ENCODE measurements at places on chromosomes 3 and 15.

- DNase-seq: no peak
Measured at GRCh38 chr3:127027811-127028548, 45.1 kb downstream of the PLXNA1 start.

DNA sequence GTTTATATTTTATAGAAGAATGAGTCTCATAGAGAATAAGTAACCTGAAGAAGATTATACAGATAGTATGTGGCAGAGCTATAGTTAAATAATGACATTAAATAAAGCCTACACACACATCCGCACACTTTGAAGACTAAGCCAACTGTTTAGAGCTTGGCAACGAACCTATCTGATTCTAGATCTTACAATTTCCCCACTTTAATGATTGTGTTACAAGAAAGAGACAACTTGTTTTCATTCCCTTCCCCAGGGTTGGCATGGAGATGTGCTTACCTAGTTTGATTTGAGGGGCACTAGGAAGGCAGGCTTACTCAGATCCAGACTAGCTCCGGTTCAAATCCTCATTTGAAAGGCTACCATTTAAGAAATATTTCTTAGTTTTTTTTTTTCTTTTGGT is 61.9 kb upstream of the CBLB start:
- DNase-seq: no peak

- no peak for DNase-seq
Measured at GRCh38 chr3:51705276-51706020, 1.4 kb upstream of the GRM2 start.

- peak; percentile 23 for DNase-seq
Measured at GRCh38 chr3:10116138-10116460, 624 bp downstream of the BRK1 start.

GRCh38 chr3:182509844-182510460 is 283.4 kb upstream of the ATP11B start:
- no peak for DNase-seq

DNA sequence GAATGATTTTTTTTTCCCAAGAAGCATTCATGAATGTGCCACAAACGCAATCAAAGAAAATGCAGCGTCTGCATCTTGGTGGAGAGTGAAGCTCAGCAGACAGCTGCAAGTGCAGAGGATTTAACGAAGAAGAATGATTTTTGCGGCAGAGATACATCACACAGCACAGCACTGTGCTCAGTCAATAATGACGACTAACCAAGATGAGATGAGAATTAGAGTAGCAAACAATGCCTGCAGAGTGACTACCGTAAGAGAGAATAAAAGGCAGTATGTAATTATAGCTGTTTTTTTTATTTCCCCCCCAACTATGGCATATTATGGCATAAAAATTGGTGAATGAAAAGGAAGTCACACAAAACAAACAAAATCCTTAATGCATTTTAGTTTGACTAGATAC is 218.0 kb upstream of the ROBO1 start:
- DNase-seq: no peak

DNA sequence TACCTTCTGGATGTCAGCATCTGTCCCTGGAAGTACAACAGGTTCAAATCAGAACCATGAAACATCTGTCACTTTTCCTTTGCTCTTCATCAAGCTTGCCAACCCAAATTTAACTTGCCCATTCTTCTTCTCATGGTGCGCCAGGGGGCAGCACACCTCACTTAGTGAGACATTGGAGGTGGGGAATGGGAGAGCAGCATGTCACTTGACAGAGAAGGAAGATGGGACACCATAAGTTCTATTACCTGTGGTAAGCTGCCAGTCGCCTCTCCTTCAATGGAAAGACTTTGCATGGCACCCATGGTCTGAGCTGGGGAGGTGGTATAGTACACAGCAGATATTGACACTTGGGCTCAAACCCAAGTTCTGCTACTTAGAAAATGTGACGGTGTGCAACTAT is 2.9 kb downstream of the SCN5A start:
- no peak for DNase-seq

- no peak for DNase-seq
Measured at GRCh38 chr3:151564261-151564660, 103.4 kb upstream of the IGSF10 start.

DNA sequence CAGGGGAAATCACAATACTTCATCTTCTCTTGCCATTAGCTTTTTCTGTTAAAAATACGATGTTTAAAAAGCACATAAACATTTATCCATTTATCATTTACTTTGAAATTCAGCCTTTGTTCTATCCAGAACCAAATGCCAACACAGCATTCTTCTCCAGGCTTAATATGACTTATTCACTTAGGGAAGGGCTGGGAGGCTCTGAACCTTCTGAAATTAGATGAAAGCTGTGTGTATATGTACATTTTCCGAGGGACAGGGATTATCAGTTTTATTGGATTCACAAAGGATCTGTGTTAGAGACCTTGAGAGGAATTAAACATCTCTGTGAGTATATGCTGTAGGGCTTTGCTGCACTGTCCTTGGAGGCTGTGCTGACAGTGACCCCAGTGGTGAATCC is 210.6 kb upstream of the UBE3A start:
- no peak for DNase-seq

- no peak for DNase-seq
Measured at GRCh38 chr15:101407439-101407838, 82.1 kb downstream of the PCSK6 start.

- peak; percentile 56 for DNase-seq
Measured at GRCh38 chr3:170811928-170812591, 57.9 kb downstream of the RPL22L1 start.

- DNase-seq: no peak
Measured at GRCh38 chr3:38404286-38404685, 49.4 kb upstream of the ACVR2B start.

- DNase-seq: no peak
Measured at GRCh38 chr3:148229107-148229506, 468.6 kb upstream of the AGTR1 start.

- DNase-seq: no peak
Measured at GRCh38 chr15:94607176-94607654, 375.9 kb downstream of the MCTP2 start.

GRCh38 chr3:175187586-175187985 is 328.5 kb downstream of the NAALADL2 start:
- no peak for DNase-seq

DNA sequence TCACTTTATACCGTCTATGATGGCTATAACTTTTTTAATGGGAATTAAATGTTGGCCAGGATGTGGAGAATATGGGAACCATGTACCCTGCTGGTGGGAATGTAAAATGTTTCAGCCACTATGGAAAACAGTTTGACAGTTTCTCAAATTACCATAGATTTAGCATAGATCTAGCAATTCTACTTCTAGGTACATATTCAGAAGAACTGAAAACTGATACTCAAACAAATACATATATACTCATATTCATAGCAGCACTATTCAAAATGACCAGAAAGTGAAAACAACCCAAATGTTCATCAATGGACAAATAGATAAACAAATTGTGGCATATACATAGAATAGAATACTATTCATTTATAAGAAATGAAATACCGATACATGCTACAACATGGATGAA is 539.4 kb downstream of the IGSF11 start:
- no peak for DNase-seq

GRCh38 chr3:71503525-71504249 is 79.8 kb downstream of the FOXP1 start:
- DNase-seq: peak; percentile 60

GRCh38 chr3:168030577-168030976 is 65.1 kb downstream of the GOLIM4 start:
- DNase-seq: no peak

DNA sequence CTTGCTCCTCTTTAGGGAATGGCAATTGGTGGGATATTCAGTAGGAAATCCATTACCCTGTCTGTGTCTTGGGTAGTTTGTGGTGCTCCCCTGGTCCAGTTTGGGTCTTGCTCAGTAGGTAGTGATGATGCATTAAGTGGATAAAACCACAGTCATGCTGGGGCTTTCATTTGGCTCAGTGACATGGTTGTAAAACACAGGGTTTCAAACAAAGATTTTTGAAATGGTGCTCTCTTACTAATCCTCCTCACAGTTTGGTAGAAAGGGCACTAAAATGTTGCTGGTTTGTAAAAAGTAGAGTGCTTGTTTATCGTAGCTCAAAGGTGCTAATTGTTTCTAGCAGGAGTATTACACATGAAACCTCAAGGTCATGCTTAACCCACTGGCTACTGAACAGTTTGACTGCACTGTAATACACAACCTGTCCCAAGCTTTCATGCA is 22.9 kb downstream of the BBX start:
- DNase-seq: no peak

- DNase-seq: no peak
Measured at GRCh38 chr3:187954516-187954872, 199.5 kb upstream of the LPP start.

DNA sequence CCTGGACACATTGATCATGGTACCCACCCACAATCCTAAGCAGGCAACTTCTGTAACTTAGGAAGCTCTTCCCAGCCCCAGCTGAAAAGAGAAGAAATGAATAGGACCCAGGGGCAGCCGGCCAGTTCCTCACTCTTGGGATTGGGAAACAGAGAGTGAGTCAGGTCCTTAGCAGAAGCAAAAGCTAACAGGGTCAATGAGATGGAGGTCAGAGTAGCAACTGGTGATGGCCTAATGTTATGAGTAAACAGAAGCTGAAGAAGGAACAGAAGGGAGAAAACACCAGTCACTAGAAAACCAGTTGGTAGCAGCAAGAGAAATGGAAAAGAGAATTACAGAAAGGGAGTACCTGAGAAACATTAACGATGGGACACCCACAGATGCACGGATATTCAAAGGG is 20.0 kb downstream of the RIOX2 start:
- DNase-seq: peak; percentile 90

GRCh38 chr15:56752986-56753385 is 19.7 kb upstream of the ZNF280D start:
- DNase-seq: no peak

- DNase-seq: no peak
Measured at GRCh38 chr3:98710067-98710659, 53.0 kb upstream of the ST3GAL6 start.

GRCh38 chr3:174767853-174768382 is 91.2 kb upstream of the NAALADL2 start:
- no peak for DNase-seq

GRCh38 chr3:81003008-81003645 is 758.3 kb downstream of the GBE1 start:
- DNase-seq: no peak

DNA sequence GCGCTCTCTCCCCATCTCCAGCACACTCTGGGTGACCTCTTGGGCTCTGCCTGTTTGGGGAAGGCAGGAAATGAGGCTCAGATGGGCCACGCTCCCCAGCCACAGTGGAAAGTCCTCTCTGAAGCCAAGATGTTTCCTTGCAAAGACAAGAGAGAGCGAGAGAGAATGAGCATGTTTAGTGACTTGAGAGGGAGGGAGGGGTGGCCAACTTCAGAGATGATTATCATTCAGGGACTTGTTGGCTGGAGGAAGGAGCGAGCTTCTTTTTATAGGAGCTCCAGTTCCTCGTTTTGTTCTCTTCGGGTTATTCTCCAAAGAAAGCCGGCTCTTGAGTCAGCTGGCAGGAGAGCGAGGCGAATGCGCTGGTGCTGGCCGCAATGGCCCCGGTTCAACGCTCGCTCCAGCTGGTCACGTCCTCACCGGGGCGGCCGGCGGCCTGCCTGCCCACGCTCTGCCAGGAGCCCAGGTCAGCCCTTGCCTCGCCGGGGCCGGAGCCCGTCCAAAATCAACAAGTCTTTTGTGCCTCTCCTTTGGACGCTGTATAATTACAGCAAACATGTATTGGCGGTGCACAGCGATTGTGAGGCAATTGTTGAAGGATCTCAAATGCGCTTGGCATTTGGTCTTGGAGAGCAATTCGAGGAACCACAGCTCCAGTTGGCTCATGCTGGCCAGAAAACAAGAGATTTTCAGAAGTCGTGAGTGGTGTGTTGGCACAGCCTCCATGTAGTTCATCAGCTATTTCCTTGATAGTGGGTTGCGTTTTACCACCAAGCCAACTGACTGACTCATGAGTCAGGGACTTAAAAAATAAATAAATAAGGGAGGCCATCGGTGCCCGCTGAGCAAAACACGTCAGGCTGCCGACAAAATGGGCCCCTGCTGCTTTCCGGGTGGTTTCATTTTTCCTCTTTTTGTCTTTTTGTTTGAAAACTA is 288.6 kb downstream of the UACA start:
- DNase-seq: peak; percentile 94

- DNase-seq: no peak
Measured at GRCh38 chr3:74661672-74662071, 47.2 kb upstream of the CNTN3 start.

DNA sequence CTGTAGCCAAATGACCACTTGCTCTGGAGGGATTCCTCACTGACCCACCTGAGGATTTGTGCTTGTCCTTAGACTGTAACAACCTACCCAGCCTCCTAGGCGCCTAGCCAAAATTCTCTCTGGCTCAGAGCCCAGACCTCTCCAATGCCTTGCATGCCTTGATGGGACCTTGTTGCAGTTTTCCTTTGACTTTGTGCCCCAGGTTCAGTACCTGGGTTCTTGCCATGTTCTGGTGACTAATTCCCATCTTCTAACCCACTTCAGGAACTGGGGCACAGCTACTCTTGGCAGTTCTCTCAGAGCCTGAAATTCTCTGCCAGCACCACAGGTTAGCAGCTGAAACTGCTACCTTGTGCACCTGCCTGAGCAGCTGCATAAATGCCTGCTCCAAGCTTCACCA is 27.0 kb upstream of the UBE3A start:
- no peak for DNase-seq

- DNase-seq: no peak
Measured at GRCh38 chr3:15151166-15151565, 52.2 kb upstream of the RBSN start.

DNA sequence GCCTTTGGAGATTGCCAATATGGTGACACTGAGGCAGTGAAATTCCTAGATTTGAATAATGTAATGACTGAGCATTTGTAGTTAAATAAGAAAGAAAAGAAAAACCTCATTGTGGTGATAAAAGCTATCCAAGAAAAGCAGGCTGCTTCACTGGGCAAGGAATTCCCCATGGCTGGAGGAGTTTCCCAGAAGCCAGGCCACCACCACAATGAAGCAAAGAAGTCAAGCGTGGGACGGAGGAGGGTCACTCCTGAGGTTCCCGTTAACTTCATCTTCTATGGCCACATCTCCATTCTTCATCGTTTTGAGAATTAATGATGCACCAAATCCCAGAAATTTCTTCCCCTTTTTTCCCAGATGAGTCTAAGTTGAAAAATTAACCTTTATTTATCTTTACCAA is 185.8 kb upstream of the BCL6 start:
- no peak for DNase-seq
